ENCODE measurements at places on chromosomes 11 and 22.
A peak's percentile ranks its signal among the peaks of the same experiment; 100 is the strongest.

- no peak for DNase-seq
Measured at GRCh38 chr11:44043157-44043556, 4.6 kb upstream of the ACCSL start.

DNA sequence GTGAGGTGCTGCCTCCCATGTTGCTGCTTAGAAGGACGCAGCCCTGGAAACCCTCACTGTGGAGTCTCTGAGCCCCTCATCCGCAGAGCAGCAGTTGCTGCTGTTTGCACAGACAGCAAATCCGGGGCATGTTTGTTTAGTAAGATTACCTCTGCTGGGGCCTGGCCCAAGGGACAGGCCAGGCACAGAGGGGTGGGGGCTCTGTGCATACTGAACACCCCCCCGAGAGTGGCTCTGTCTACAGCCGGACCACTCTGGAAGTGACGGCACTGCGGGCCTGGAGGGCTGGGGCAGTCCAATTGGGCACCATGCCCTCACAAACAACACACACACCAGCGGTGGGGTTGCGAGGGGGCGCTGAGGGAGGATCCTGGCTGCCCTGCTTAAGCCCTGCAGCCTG, 22.9 kb upstream of the CCDC188 start:
- no peak for DNase-seq

DNA sequence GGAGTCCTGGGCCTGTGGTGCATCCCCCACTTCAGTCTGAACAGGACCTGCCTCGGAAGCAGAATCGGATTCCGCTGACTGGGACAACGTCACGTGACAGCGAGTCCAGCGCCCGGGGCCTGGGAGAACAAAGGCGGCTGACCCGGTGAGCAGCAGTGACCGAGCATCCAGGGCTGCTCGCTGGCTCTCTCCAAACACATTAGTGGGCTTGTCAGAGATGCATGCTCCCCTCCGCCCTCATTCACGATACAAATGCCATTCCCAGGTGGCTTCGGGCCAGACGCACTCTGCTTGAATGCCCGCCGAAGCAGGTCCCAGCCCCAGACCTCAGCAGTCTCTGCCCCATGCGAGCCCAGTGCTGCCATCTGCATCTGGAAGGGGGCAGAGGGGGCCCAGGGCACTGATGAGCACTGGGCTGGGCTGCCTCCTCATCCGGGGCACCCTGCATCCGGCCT, 91.0 kb downstream of the WNT7B start:
- DNase-seq = no peak

GRCh38 chr11:57588046-57588710, 9.3 kb upstream of the SERPING1 start:
- DNase-seq = no peak

- no peak for DNase-seq
Measured at GRCh38 chr22:43745411-43745770, 66.7 kb downstream of the EFCAB6 start.

DNA sequence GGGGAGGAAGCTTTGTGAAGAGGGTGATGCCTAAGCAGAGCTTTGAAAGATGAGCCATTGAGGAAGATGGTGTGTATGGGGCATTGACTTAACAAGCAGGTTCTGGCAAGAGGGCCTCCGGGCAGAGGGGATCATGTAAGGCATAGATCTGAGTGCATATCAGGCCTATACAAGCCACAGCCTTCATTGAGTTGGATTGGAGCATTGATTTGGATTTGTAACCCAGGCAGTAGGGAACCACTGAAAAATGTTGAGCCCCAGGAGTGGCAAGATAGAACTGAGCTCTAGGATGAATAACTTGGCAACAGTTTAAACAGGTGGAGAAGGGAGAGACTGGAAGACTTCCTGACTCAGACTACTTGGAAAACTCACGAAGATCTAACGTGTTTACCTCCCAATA, 21.4 kb downstream of the PANX1 start:
- DNase-seq = no peak

DNA sequence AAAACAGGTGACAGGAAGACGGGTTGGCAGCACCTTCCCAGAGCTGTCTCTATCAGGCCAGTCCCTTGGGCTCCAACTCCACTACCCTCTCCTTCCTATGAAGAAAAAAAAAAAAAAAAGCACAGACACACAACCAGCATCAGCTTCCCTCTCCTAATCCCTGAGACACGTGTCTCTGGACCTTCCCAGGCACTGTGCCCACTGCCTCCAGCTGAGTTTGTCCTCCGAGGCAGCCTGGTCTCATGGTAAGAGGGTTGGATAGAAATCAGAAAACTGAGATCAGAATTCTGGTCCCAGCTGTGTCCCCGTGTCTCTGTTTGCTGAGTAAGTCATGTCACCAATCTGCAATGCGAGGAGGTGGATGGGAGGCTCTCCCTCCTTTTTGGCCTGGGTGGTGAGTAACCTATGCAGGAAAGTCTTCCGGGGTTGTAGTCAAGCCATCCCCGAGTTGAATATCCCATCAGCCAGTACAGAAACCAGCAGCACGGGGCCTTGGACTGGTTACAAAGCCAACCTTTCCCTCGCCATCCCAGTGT, 193.7 kb upstream of the TBCEL start:
- DNase-seq = no peak

- DNase-seq = no peak
Measured at GRCh38 chr11:110100476-110101240, 7.5 kb downstream of the ZC3H12C start.

DNA sequence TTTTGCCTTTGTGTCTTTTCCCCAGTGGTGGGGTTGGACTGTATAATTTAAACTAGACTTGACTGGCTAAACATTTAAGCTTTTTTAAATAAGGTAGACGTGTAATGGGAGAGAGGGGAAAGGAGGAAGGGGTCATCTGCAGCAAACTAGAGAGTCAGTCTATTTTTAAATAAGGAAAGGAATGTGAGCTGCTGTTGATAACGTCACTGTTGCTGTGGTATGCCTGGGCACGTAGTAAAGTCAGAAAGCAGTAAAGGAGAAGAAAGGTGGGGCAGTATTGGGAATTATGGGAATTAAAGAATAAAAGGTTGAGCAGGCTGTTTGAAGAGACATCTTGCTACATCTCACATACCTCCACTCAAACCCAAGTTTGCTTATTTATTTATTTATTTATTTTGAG, 80.4 kb upstream of the FSHB start:
- DNase-seq = no peak

- DNase-seq = peak; percentile 18
Measured at GRCh38 chr11:76131671-76132631, 74.4 kb downstream of the WNT11 start.

GRCh38 chr22:28450109-28450508, 229.5 kb downstream of the TTC28 start:
- DNase-seq = no peak

GRCh38 chr11:16606784-16607674, 131.4 kb upstream of the C11orf58 start:
- DNase-seq = no peak

DNA sequence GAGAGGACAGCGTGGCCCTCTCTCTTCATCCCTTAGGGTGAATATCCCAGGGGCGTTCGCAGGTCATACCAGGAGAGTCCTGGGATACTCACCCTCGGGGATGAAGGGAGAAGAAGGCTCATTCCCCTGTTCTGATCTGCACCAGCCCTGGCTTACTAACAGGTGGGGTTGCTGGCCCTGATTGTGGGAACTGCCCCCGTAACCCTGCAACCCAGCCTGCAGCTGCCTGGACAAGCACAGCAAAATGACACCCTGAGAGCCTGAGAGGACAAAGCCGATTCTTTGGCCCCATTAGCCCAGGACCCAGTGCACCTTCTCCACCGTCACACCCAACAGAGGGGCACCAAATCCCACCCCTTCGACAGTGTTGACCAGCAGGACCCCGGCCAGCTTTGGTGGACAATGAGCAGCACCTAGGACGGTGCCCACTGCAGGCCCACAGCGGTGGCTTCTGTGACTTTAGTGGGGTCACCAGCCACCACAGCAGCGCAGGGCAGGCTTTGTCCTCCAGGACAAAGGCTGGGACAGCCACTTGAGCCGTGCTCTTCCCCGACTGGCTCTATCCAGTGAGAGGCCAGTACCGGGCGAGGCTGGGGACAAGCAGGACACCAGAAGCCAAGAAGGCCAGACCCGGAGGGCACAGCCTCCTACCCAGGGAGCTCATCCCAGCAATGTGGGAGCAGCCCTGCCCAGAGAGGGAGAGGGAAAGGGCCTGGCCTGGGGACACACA, 98.5 kb upstream of the RTL6 start:
- DNase-seq = no peak

DNA sequence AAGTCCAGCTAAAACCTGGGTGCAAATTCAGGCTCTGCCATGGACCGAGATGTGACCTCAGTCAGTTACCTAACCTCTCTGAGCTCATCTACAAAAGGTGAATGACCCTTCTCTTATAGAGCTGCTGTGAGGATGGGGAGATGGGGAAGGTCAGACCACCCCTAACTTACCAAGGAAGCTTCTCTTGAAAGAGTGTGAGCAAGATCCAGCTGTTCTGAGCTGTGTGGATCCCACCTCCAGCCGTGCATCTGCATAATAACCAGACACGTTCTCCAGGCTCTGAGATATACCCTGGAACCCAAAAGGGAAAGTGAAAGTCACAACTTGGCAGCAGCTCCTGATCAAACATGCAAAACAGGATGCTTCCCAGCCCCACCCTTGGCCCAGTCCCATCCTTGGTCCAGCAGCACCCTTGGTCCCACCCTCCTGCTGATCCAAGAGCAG, at the start of gene APOL3:
Gene APOL3 (minus strand): TSS at position 257 of the 444 bp plus-strand sequence. CDS start 11,700 bp downstream, outside the sequence.
- peak; percentile 29 for DNase-seq

GRCh38 chr11:74398244-74399159, at the start of gene PGM2L1:
Gene PGM2L1, minus strand, starts transcription at chr11:74398433. Its CDS starts 272 bp downstream, at chr11:74398161.
- DNase-seq = peak; percentile 83

- no peak for DNase-seq
Measured at GRCh38 chr11:116686866-116687265, 85.9 kb downstream of the BUD13 start.

DNA sequence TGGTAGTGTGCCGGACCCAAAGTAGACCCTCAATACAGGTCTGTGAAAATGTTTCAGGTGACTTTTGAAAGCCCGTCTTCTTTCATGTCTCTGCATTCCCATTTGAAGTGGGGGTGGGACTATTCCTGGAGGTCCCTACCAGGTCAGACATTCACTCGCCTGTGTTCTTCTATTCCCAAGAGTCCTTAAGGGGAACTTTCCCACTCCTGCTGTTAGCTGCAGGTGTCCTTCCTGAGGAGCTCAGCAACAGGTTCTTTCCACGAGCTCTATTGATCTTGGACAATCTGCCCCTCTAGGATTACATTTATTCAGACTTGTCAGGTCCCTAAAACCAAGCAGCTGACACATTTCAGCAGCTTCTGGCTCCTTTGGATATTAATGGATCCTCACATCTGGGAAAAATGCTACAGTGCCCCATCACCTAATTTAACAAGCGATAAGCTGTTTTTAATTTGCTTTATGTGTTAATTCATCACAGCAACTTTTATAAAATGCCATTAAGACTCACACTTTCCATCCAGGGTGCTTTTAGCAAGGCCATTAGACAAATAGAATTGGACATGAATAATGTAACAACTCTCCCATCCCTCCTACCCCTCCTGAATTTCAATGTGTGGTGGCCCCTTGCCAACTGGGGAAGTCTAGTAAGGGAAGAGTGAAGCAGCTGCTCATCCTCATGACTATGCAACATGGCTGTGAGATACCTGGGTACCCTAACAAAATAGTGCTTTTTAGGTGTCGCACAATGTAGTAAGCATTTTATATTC, 259.5 kb upstream of the CCDC90B start:
- no peak for DNase-seq

GRCh38 chr11:59224351-59224928, 11.7 kb upstream of the MPEG1 start:
- DNase-seq = no peak

- peak; percentile 70 for DNase-seq
Measured at GRCh38 chr22:30324014-30324730, 2.6 kb downstream of the TBC1D10A start.

GRCh38 chr11:11148104-11148509, 204.9 kb downstream of the CSNK2A3 start:
- peak; percentile 86 for DNase-seq
